ENCODE measurements at places on chromosomes 2 and 18.

DNA sequence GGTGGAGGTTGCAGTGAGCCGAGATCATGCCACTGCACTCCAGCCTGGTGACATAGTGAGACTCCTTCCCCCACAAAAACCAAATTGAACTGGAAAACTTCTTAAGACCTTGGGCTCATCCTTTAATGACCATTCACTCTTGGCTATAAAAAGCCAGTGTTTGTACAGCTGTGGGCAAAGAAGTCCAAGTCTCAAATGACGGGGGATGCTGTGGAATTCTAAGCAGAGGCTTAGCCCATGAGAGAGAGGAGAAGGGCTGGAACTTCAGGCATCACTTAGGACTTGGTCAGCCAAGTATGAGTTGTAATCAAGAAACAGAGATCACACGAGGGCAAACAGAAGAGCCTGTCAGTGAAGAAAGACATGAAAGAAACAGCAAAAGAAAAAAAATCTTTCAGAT, 79.3 kb upstream of the POU3F3 start:
- no peak for DNase-seq

- DNase-seq: no peak
These were observed 117.7 kb downstream of the ZEB2 start for GRCh38 chr2:144402251-144402650.

GRCh38 chr2:62531594-62531993, 25.6 kb upstream of the TMEM17 start:
- no peak for DNase-seq

DNA sequence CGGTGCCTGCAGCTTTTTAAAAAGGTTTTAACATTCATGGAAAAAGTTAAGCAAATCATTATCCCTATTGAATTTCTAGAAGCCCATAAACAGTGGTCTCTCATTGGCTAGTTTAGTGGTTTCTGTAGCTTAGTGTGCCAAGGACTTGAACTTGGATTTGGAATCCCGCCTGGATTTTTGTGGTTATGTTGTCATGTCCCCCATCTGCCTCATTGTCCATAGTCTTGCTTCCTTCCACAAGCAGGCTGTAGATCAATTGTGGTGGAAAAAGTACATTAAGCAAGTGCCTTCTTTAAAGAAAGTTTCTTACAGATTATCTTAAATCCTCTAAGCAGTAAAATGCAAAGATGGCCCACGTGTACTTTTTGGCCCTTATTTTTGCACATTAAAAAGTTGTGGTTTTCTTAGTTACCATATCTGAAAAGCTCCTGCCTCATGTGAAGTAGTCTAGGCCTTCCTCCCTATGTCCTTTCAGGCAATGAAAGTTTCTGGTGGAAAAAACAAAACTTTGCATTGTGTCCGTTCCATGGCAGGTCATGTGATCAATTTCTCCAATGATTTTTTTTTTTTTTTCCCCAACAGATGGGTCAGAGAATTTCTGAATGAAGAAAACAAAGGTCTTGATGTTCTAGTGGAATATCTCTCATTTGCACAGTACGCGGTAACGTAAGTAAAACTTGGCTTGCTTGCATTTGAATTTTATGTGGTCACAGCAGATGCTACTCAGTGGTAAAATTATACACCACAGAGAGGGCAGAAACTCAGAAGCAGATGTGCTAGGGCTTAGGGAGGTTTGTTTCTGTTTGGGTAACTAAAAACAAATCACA, 158.9 kb downstream of the PRPF40A start:
- no peak for DNase-seq

DNA sequence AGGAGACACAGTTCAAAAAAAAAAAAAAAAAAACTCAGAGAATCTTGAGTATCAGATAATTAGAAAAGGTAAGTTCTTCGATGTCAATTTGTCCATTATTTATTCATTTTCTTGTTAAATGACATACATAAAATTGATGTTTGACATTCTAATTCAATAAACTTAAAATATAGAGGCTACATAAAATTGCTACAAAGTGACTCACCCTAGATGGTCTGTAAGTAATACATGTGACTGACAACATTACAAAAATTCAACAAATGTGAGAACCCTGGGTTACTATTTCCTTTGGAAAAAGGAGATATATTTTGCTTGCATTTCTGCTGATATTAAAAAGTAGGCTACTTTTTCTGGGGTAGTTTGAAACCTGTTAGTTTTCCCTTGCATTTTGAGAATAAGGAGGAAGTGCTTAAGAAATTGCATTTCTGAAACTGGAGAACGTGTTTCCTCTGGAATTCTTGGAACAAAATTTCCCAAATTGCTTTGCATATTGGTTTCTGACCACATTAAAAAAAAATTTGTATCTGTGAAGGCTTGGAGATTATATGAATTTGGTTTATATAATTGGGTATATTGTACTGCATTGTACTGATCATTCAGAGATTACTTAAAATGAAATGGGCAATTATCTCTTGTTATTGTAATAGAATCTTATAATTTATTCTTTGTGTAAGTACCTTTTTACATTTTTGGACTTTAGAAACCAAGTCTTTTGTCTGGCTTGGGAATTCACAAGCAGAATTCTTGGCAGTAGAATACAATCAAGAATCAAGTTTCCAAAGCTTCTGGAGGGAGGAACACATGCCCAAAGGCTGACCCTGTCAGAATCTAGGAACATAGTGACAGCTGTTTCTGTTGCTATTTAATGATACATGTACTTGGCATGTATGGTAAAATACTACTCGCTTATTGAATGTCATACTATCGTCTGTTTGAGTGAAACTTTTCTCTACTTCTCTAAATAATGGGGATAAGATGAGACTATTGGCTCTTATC, 106.1 kb downstream of the DSEL start:
- no peak for DNase-seq

- no peak for DNase-seq
These were observed 7.1 kb upstream of the SOS1 start for GRCh38 chr2:39127973-39128372.

DNA sequence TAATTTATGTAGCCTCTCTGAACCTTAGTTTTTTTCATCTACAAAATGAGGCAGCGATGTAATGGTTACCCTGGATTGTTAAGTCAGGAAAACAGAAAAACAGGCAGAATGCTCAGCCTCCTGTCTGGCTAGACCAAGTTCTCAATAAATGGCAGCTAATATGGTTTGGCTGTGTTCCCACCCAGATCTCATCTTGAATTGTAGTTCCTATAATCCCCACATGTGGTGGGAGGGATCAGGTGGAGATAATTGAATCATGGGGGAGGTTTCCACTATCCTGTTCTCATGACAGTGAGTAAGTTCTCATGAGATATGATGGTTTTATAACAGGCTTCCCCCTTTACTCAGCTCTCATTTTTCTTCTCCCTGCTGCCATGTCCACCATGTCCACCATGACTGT, 220.0 kb downstream of the CMPK2 start:
- DNase-seq: no peak

DNA sequence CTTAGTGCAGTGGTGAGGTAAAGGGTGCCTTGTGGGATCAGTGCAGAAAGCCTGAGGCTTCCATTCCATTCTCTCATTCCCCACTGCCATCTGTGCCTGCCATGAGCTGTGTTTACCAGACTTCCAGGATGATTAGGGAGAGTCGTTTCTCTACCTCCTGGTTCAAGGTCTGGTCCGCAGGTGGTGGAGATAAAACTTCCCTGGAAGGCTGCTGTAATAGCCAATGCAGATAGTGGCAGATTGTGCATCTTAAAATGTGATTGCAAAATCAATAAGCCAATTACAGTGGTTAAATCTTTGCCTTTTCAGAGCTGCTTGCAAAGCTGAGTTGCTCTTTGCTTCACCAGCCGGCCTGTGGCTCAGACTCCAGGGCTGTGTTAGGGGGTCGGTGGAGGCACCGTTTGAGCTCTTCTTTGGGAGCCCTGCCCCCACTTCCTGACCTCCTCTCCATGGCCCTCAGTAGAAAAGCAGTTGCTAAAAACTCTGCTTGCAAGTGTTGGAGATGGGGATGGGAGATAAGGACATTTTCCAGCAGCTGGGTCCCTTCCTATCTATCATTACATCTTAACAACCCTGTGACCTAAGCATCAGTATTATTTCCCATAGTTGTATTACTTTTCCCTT, 95.2 kb upstream of the HS6ST1 start:
- no peak for DNase-seq

- no peak for DNase-seq
These were observed 59.2 kb downstream of the SMAD2 start for GRCh38 chr18:47871288-47871687.

DNA sequence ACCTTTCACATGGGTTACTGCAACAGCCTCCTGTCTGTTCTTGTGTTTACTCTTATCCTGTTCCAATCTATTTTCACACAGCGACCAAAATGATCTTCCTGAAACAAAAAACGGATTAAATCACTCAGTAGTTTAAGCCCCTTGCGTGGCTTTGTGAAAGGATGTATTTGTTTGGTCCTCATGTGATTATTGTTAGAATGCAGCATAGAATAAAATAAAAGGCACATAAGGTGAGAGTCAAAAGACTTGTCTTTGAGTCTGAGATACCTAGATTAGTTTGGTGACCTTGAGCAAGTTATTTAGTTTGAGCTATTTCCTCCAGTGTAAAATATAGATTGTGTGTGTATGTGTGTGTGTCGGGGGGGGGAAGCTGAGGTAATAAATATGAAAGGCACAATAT, 72.4 kb downstream of the EML4 start:
- DNase-seq: no peak

DNA sequence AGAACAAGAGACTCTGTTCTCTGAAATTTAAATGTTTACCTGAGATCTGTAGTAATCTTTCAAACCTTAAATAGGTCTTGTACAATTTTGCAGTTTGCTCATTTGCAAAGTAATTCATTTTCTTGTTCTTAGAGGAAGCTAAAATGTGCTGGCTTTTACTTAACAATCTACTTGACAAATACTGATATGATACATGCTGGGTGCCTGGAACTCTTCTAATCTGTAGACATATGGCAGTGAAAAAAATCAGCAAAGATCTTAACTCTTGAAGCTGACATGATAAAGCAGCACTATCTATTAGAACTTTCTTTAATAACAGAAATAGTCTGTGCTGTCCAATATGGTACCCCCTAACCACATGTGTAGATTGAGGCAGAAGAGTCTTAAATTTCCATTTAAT, 1352.8 kb upstream of the SLC39A10 start:
- no peak for DNase-seq

DNA sequence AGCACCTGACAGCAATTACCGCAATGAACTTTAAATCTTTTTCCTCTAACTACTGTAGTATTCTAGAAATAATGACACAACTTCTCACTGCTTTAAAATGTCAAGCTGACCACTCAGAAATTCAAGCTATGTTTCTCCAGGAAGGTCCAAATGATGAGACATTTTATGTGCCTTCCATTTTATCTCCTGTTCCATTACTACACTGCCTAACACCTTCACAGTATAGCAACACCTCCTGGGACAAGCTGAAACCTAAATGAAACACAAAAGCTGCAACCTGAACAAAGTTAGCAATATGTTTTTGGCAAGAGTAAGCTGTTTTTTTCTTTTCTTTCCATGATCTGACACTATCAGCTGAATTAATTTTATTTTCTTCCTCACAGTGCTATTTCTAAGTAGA, 81.9 kb downstream of the IKZF2 start:
- no peak for DNase-seq

DNA sequence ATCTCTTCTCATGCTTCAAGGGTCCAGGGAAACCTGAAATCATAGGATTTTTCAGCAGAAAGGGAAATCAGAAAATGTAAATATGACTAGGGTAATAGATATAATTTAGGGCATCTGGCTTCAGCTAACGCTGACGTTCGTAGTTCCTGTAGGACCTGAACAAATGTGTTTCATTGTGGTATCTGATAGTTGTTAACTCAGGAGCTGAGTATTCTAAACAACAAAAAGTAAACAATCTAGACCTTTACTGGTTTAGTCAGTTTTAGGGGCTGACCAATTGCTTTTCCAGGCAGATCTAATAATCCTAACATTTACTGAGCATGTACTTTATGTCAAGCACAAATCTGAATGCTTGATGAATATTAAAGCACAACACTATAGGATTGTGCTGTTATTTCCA, 114.8 kb downstream of the GALNT1 start:
- DNase-seq: no peak

DNA sequence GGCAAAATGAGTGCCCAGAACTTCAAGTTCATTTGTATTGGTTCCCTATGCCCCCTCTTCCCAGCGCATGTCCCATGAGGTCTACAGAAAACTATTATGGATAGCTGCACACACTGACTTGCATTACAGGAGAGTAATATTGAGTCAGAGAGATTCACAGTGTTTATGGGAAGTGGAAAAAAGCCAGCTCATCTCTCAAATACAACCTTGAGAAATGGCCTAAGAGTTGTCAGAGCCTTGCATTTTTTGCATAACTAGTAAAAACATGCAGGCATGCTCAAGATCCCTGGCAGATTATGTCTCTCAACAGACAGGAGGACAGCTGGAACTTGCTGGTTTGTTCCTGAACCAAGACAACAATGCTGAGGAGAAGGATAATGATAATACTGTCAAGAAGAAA, 1292.8 kb downstream of the DSC3 start:
- no peak for DNase-seq

- DNase-seq: no peak
These were observed 117.9 kb downstream of the PPP1R1C start for GRCh38 chr2:182103526-182103925.

DNA sequence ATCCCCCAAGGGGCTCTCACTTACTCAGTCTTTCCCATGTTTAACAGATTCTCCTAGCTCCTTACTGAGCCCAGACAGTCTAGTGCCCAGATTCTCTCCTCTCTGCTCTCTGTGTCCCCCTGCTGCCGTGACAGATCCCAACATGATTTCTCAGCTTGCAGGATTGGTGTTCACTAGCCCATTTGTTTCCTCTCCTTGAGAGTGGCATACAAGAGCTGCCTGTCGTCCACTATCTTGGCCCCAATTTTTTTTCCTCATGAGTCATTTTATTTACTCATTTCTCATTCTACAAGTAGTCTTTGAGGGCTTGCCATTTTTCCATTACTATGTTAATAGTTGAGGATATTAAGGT, 199.9 kb upstream of the FN1 start:
- no peak for DNase-seq

- DNase-seq: no peak
These were observed 20.5 kb downstream of the GYPC start for GRCh38 chr2:126676221-126677175.

DNA sequence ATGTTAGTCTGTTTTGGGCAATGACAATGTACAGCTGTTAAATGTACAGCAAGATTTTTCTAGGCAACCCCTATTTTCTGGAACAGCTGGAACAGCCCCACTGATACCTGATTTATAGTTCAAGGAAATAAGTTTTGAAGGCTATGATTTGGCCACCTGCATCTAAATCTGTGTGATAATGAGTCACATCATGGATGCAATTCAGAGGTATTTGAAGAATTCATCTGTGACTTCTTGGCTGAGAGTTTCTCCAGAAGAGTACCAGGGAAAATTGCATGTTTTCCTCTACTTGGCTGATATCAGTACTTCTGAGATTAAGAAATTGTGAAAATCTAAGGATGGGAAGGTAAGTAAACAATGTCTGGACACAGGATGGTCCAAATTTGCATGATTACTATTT, 40.7 kb upstream of the NT5C1B start:
- DNase-seq: no peak

Data from stimulated activated CD4-positive, alpha-beta T cell treated with anti-CD3 and anti-CD28 coated beads, TNF-alpha, amount 100 ng/mL, for 48 hours (primary cell).